ENCODE measurements at places on chromosomes 13 and 19.

DNA sequence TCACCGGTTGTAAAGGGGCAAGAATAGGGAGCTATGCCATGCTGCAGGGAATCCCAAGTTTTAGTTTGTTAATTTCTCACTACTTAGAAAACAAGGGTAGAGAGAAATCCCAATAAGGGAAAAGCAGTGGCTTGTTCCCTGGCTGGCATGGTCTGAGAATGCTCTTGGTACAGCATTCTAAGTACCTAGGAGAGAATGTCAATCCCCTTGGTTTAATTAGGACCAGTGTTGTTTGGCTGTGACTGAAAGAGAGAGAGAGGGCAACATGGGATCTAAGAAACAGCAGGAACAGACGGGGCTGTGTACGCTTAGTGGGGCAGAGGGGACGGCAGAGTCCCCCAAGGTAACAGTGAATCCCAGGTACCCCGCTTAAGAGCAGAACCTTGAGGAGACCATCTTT, 228.8 kb downstream of the PCDH9 start:
- DNase-seq = no peak

DNA sequence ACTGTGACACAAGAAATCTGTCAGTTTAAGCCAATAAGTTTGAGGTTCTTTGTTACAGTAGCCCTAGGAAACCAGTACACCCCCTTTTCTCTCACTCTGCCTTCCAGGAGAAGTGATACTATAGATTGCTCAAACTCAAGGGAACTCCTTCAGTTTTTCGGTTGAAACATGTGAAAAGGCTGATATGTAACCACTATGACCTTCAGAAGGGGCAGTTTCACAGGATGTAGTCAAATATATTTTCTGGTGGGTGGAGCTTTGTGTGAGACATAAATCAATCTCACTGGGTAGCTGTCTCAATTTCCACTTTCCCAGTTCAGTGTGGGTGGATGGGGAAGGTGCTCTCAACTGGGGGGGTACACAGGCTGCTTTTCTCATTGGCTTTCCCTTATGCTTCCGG, 41.7 kb downstream of the HTR2A start:
- DNase-seq = no peak

DNA sequence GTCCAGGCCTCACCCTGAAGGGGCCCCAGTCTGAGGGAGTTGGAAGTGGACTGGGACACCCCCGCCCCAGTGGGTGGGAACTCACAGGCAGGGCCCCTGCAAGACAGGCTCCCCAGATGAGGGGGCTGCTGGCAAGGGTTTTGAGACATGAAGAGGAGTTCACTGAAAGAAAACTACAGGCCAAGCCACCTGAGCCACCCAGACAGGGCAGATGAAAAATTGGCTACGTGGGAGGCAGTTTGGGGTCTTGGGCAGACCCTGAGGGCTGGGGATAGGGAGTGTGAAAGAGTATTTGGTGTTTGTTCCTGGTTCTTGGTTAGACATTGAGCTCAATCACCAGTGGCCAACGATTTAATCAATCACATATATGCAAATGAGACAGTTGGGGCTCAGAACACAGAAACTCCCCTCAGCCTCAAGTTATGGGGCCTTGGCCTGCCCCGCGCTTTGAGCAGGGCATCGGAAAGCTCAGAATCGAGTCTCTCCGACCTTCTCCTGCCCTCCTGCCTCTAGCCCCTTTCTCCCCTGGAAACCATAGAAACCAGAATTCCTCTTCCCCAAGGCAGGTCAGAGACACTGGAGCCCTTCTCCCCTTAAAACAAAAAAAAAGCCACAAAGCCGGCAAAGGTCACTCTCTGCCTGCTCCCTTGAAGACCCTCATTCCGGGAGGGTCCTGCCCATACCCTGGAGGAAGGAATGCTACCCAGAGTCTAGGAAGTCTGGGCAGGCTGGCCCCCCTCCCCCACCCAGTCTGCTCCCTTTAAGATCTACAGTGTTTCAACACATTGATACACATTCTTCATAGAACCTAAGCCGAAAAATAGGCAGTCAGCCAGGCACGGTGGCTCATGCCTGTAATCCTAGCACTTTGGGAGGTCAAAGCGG, 1.3 kb upstream of the ISYNA1 start:
- DNase-seq = peak; percentile 68

DNA sequence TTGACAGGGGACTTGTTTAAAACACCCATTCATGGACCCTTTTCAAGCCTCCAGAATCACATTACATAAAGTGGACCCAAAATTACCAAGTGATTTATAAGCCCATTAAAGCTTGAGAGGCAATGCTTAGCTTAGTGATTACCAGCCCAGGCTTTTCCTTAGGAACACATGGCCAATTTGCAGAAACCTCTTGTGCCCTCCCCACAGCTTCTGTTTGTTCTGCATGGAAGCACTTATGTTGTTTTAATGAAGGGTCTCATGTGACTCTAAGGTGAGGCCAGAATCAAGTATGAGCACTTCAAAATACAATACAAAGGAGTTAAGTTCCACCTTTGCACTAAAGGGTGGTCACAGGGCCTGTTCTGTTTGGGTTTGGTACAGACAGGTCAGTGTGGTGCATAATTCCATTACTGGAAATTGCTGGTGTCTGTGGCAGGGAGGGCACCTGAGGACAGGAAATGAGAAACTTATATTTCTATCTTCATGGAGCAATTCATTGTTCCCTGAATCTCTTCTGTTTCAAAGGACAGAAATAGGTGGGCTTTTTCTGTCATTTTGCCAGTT, 15.3 kb downstream of the ZNF486 start:
- no peak for DNase-seq

- DNase-seq = peak; percentile 49
Observed at GRCh38 chr13:76646946-76647345, 239.3 kb downstream of the KCTD12 start.

DNA sequence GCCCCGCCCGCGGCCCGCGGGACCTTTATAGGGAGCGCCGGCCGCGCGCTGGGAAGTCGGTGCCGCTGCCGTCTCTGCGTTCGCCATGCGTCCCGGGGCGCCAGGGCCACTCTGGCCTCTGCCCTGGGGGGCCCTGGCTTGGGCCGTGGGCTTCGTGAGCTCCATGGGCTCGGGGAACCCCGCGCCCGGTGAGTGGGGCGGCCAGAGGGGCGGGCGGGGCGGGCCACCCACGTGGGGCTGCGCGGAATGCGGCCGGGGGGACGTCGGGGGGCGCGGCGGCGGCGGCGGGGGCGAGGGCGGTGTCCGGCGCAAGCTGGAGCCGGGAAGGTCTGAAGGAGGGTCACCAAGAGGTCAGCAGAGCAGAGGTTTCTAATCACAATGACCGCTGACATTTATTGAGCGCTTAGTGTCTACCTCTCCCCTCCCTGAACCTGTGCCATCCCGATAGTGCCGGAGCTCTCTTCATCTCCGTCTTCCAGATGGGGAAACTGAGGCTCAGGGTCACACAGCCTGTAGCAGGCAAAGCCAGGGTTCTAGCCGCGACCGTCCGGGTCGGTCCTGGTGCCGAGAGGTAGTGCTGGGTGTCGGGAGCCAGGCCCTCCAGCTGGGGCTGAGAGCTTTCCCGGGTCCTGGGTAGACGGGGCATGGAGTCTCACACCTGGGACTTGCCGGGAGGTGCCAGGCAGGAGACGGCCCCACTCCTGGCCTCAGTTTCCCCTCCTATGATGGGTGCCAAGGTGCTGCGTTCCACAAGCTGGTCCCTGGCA, at the start of gene FSTL3:
Gene FSTL3 (plus strand): TSS at position 54 of the 767 bp plus-strand sequence. CDS start 32 bp downstream, at position 86.
- DNase-seq = peak; percentile 49

DNA sequence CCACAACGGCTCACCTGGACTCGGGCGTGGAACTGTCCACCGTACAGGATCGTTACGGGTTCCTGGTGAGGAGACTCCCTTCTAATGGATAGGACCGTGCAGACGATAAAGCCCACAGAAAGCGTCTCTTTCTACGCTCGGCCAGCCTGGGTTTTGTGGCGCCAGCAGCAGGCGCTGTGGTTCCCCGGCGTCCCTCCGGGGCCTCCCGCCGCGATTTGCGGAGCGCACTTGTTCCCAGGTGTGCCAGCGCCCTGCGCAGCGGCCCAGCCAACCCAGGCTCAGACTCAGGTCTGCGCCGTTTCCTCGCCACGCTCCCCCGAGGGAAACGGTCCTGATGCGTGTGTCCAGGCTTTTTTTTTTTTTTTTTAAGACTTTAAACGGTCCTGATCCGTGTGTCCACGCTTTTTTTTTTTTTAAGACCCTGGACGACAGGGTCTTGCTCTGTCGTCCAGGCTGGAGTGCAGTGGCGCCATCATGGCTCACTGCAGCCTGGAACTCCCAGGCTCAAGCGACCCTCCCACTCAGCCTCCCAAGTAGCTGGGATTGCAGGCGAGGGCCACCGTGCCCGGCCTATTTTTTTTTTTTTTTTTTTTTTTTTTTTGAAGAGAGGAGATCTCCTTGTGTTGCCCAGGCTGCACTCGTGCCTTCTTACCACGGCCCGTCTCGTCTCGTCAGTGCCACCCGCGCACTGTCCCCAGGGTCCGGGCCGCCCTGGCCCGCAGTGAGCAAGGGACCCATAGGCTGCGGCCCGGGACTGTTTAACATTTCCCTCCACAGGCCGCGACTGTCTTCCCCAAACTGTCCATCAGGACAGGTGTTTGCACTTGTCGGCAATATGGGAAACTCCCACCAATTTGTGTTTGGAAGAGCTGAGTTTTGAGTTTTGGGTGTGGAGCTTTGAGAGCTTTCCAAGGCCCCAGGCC, 23.8 kb downstream of the GJA3 start:
- no peak for DNase-seq

DNA sequence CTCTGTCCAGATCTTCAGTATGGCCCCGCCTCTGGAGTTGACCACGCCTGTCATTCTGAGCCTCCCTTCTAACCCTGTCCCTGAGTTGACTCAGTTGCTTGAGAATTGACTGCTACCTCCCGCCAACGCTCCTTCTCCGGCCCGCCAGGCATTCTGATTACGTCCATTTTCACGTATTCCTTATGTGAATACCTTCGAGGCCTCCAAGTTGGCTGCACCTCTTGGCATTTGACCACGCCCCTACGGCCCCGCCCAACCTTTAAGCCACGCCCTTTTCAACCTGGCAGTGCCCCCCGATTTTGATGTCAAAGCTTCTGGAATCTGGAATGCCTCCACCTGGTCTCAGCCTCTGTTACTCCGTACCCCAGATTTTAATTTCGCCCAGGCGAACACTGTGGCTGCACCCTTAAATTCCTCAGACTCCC, 1.7 kb upstream of the EML2 start:
- no peak for DNase-seq

GRCh38 chr13:70784207-70784989, 676.1 kb upstream of the KLHL1 start:
- no peak for DNase-seq
